AG10803 (cell line): ENCODE measurements at places on chromosomes 16 and 17.

- DNase-seq = peak; percentile 60
These were observed 24.9 kb downstream of the ACTG1 start for GRCh38 chr17:81487487-81488275.

- peak; percentile 48 for DNase-seq
These were observed 29.5 kb downstream of the MBTD1 start for GRCh38 chr17:51230306-51230705.

- no peak for DNase-seq
These were observed 313.1 kb downstream of the MAF start for GRCh38 chr16:79287424-79287917.

DNA sequence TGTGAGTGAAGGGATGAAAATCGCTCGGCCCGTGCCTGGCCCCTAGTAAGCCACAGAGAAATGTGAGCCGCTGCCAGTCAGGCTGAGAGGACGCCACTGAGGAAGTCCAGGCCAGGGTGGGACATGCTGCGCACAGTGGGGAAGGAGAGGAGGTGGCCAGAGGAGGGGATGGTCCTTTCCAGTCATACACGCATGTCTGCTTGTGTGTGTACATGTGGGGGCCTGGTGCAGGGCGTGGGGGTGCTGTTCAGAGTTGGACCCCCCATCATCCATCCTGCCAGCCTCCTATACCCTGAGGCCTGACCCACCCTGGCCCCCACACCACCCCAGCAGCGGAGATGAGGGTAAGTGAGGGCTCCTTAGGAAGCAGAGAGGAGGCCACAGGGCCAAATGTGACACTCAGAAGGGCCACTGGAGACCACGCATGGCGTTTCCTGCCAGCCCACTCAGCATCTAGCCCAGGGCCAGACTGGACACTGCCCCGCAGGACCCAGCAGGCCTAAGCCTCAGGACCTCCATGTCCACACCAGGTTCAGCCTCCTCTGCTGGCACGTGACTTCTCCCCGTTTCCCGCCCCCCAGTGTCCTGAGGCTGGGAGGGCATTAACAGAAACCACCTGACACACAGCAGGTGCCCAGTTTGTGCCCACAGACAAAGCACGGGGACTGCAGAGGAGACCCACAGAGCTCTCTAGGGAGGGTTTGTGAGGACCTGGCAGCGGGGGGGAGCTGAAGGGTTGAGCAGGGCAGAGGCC lies 7.0 kb downstream of the DOC2A start:
- DNase-seq = no peak

GRCh38 chr16:64449506-64449905 lies 672.4 kb downstream of the CDH11 start:
- no peak for DNase-seq

DNA sequence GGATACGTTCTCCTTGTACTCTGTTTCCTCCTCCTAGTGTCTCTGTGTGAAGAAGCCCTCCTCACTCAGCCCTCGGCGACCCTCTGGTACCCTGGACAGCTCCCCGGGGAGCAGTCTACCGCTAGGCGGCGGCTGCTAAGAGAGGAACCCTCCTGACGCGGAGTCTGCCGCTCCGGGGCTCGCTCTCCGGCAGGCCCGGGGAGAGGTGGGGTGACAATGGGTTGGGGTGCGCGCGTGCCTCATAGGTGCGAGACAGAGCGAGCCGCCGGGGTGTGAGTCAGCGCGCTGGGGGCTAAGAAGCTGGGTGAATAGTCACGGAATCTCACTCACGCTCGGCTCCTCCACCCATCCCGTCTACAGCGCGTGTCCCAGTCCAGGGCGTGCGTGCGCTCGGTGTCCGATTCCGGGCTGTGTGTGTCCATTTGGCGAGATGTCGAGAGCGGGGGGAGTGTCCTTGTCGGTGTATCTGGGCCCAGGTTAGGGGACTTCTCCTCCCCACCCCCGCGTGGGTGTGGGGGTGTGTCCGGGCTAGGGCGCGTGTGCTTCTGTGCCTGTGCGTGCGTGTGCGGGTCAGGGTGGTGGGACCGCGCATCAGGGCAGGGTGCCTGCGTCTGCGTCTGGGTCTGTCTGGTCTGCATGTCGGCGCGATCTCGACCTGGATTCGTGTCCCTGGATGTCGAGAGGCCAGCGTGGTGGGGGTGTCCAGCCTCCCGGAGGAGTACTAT lies 577 bp upstream of the HS3ST2 start:
- peak; percentile 23 for DNase-seq

GRCh38 chr16:3511286-3512180 lies 10.7 kb downstream of the CLUAP1 start:
- no peak for DNase-seq

GRCh38 chr17:31467502-31468256 lies 76.2 kb downstream of the RAB11FIP4 start:
- DNase-seq = no peak

DNA sequence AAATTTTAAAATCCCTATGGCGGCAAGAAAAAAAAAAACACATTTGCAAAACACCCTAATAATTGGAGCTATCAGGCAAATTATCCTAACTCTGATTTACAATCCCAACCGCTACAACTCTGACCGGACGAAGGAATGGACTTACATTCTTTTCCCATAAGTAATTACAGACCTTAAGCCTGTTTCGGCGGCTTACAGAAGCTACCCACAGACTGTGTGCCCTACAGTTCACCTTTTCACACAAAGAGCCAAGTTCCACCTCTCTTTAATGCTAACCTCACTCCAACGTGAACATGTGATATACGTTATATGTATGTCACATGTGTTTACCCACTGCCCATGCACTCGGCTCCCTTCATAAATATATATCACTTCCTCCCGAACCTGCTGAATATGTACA lies 8.7 kb upstream of the MEAK7 start:
- peak; percentile 78 for DNase-seq

GRCh38 chr16:56702836-56703235 lies 20.6 kb downstream of the MT1X start:
- no peak for DNase-seq

- peak; percentile 6 for DNase-seq
These were observed 2.7 kb upstream of the SPPL2C start for GRCh38 chr17:45841883-45842525.

GRCh38 chr17:12659500-12659899 lies 6.2 kb upstream of the MYOCD start:
- peak; percentile 61 for DNase-seq

DNA sequence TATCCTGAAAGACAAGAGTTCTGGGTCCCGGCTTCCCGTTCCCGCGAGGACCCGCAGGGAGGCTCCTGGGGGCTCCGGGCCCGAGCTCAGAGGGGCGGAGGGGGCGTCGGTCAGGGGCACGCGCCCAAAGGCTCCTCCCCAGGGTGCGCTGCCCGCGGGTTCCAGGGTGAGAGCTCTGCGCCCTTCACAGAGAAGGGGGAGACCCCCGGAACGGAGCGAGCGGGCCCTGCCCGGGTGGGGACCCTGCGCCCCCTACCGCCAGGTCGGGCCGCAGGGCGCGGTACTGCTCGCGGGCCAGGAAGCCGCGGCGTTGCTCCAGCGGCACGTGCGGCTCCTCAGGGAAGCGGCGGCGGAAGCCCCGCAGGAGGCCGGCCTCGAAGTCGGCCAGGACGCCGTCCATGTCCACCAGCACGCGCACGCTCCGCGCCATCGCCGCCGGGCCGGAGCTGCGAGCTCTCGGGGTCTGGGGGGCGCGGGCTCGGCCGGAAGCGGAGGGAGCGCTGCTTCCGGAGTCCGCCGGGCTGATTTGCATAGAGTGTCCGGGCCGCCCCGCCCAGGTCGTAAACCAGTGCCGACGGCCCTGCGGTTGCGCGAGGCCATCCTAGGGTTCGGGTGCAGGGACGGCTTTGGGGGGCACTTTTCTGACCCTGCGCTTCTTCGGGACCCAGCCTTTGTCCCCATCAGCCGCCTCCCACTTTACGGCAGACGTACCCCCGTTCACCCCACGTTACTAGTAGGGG lies at the start of gene NT5C:
Gene NT5C (minus strand): TSS at position 465 of the 740 bp plus-strand sequence. CDS start 35 bp downstream, at position 430.
- peak; percentile 78 for DNase-seq

DNA sequence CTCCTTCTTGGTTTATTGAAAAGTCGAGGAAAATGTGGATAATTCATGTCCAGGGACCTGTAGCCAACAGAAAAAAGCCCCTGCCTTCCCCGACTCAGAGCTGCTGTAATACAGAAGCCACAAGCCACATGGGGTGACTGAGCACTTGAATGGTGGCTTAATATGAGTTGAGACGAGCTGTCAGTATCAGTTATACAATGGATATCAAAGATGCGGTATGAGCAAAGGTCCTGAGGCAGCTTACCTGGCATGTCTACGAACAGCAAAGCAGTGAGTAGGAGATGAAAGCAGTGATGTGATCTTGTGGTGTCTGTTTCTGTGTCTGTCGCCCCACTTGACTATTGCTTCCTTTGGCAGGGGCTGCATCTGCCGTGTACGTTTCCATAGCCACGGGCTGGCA lies 12.2 kb upstream of the RMI2 start:
- DNase-seq = no peak

DNA sequence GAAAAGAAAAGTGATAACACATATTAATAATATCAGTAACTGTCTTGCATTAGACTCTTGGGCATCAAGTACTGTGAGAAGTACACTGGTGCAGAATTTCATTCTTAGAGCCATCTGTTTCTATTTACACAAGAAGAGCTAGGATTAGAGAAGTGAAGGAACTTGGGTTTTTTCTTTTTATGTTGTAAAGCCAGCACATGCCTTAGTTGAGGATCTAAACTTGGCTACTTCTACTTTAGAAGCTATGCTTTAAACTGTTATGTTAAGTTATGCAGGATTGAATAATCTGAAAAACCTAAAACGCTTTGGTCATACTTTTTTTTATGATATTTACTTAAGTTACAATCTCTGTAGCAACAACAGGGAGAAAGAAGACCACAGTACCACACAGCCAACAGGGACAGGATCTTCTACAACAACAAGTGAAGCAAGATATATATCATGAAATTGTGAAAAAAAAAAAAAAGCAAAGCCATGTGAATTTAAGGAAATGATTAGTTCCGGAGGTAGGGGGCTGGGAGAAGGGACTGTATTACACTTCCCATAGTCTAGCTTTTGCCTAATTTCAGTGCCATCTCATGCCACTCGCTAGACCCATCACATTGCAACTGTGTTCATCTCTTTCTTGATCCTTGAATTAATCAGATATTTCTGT lies 305.1 kb upstream of the GOT2 start:
- peak; percentile 64 for DNase-seq

DNA sequence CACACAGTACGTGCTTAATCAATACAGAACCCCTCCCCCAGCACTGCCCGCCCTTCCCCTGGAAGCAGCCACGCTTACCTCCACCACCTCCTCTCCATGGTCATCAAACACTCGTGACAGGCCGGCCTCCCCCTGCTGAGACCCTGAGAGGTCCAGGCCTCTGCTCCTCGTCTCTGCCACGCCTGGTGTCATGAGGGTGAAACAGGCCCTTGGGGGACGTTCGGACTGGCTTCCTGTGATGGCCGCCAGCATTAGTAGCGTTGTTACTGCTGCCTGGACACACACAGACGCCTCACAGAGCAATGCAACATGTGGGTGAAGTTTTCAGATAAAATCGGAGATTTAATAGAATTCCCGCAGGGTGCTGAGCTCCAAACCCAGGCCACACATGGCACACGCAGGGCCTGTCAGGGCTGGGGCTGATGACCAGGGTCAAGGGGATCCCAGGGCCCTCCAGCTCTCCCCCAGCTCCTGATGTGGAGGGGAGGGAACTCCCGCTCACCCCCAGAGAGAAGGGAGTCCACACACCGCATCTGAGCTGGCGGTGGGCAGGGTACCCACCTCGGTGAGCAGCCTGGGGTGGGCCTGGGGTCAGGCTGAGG lies 15.9 kb upstream of the SLC38A10 start:
- no peak for DNase-seq

- no peak for DNase-seq
These were observed 62.9 kb downstream of the SMURF2 start for GRCh38 chr17:64599187-64599676.

DNA sequence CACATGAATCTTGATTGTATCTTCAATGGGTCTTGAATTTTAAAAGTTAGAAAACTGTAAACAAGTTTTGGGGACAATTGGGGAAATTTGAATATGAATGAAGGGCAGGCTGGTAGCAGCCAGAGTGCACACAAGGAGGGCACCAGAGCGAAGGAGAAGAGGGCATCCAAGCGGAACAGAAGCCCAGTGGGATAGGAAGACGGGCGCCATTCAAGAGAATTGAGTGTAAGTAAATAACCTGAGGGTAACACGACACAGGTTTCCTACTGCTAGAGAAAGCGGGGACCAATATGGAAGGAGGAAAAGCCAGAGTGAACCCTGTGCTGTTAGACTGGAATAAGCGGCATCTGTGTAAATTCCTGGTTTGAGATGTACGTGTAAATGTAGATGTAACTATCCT lies 115.1 kb upstream of the CCL2 start:
- DNase-seq = no peak

GRCh38 chr17:39564211-39564848 lies 43.4 kb downstream of the NEUROD2 start:
- DNase-seq = no peak

DNA sequence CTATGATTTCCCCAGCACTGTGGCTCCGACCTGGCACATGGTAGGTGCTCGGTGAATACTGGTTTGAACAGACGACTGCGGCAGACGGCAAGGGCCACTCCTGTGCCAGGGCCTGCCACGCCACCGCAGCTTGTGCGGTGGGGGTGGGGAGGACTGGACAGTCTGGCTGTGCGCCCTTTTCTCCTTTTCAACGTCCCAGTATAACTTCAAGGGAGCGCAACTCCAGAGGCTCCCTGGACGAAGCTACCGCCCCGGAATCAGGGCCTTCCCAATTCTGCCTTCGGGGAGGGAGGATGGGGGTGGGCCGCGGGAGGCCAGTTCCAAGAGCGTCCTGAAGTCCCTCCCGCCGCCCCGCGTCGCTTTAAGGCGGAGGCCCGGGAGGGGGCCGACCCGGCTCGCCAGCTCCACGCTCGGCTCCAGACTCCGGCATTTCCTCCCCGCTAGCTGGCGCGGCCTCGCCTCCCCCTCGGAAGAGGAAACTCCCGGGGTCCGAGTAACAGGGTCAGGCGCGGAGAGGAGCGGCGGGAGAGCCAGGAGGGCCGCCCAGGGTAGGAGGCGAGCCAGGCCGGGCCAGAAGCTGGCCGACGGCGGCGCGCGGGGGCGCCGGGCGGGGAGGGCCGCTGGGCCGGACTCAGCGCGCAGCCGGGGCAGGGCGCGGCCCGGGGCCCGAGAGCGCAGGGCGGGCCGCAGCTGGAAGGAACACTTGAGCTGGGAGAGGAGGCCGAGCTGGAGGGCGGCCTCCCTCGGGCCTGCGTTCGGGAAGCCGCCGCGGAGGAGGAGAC lies at the start of gene ITPRIPL2:
Gene ITPRIPL2 (plus strand): TSS at position 388 of the 782 bp plus-strand sequence. CDS start 498 bp downstream, outside the sequence.
- DNase-seq = peak; percentile 94

GRCh38 chr16:75385507-75386152 lies 47.7 kb downstream of the CFDP1 start:
- peak; percentile 90 for DNase-seq

DNA sequence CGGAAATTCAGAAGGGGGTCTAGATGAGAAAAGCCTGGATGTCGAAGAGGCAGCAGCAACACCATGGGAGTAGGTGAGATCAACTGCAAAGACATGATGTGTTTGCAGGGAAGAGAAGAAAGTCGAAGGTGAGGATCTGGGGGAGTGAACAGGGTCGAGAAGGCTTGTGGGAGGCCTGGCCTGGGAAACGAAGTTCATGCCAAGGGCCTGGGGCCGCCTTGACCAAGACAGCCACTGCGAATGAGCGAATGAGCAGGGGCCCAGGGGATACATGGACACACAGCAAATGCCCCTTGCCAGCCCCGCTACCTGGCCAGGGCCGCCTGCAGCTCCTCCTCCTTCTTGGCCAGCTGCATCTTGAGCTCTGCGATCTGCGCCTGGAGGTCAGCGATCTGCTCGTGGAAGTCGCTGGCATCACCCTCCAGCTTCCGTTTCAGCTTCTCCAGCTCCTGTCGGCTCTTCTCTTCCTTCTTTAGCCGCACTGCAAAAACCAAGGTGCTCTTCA lies 87.1 kb downstream of the NDE1 start:
- no peak for DNase-seq
